ENCODE measurements at places on chromosomes 3 and 15.

DNA sequence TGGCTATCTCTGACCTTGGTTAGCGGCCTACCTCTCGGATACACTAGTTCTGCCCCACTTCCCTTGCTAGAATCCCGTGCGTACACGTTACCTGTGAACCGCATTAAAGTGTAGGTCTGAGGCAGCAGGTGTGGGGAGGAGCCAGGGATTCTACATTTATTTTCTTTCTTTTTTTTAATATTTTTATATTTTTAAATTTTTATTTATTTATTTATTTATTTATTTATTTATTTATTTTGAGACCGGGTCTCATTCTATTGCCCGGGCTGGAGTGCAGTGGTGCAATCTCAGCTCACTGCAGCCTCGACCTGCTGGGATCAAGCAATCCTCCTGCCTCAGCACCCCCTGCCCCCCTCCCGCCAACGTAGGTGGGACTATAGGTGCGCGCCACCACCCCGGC lies 60.9 kb upstream of the NR2E3 start:
- DNase-seq: no peak

DNA sequence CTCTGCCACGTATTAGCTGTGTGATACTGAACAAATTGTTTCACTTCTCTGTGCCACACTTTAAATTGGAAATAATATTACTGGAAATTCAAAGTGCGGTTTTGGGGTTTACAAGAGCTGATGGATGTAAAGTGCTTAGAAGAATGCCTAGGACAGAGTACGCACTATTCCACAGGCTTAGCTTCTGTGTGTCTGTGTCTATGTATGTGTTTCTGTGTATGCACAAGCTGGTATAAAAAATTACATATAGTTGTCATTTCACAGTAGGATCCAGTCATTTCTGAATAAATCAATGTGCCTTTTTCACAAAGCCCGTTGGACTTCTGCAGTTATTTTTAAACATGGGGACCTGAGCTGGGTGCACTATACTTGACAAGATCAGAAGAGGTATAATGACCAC lies 370.4 kb downstream of the TUSC7 start:
- no peak for DNase-seq

DNA sequence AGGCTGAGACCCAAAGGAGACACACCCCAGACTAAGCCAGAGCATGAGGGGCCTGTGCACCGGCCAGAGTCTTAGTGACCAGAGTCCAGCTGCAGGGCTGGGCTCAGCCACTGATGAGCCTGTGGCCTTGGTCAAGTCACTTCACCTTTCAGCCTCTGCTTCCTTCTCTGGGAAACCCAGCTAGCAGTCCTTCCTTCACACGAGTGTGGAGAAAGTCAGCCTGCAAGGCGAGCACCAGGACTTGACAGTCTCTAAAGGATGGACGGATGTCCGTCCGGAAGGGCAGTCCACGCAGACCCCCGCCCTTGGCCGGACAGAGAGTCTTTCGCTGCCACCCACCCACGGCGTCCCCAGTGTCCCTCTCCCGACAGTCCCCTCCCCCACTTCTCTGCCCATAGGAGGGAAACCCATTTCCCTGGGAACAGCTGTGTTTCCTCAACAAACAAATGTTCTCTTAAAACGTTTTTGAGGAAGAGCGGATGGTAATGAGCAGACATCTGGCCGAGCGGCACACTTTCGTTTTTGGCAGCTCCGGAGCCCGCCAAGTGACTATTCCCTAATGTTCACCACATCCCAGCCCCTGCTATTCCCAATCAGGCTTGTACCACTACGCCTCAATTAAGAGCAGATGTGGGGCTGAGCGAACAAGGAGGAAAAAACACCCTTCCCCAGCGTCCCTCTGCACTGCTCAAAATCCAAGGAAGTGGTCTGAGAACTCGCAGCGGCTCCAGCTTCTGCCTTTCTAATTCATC lies 129.1 kb upstream of the SMAD3 start:
- DNase-seq: no peak

GRCh38 chr3:152858170-152858800 lies 23.4 kb downstream of the P2RY1 start:
- no peak for DNase-seq

GRCh38 chr3:110881069-110881468 lies 190.5 kb upstream of the NECTIN3 start:
- peak; percentile 0 for DNase-seq

DNA sequence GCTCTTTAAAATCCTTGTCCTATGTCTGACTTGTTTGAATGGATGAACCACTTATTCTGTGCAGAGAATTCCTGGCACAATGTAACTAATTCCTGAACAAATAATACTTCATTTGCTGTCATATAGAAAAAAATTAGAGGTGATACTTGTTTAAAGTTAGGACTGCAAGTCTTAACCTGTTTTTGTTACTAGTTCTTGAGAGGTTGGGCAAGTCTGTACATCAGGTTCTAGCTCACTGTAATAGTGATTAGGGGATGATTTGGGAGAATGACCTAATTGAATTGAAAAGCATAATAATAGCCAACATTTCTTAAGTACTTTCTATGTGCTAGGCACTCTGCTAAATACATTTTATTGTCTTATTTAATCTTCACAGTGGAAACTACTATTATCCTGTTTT lies 49.3 kb downstream of the GMPS start:
- no peak for DNase-seq

DNA sequence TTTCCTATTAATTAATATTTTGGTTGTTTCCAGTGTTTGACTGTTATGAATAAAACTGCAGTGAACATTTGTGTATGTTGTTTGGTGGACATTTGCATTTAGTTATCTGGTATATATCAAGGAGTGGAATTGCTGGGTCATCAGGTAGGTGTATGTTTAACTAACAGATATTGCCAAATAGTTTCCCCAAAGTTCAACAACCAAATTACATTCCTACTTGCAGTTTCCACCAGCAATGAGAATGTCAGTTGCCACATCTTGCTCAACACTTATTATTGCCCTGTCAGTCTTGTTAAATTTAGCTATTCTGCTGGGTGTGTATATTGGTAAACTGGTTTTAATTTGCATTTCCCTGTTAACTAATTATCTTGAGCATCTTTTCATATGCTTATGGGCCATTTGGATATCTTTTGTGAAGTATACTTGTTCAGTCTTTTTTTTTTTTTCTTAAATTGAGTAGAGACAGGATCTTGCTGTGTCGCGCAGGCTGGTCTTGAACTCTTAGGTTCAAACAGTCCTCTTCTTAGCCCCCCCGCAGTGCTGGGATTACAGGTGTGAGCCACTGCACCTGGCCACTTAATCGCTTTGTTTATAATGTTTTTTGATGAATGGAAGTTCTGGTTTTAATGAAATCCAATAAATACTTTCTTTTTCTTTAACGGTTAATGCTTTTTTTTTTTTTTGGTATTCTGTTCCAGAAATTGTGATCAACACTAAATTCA lies 7.9 kb downstream of the FEM1B start:
- no peak for DNase-seq

GRCh38 chr15:90838139-90838538 lies 30.2 kb upstream of the FURIN start:
- peak; percentile 88 for DNase-seq

DNA sequence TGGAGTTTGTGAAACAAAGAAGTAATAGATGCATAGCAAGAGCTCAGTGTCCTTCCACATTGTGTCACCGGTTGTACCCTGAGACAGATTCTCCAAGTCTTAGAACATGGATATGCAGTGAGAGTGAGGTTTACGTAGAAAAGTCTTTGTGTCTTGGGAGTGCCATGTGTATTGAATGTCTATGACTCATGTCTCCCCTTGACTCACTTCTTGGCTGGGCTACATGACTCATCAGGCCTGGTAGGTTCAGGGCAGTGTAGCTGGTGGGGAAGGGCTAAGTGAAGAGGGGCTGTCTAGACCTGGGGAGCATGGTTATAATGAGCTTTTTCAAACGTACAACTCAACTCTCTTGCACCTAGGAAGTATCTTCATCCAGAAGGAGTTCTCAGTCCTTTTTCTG lies 167.4 kb downstream of the GAP43 start:
- DNase-seq: peak; percentile 67

- DNase-seq: no peak
Measured at GRCh38 chr15:81608309-81608829, 234.4 kb upstream of the TMC3 start.

GRCh38 chr3:165254812-165255211 lies 58.6 kb upstream of the SLITRK3 start:
- no peak for DNase-seq

DNA sequence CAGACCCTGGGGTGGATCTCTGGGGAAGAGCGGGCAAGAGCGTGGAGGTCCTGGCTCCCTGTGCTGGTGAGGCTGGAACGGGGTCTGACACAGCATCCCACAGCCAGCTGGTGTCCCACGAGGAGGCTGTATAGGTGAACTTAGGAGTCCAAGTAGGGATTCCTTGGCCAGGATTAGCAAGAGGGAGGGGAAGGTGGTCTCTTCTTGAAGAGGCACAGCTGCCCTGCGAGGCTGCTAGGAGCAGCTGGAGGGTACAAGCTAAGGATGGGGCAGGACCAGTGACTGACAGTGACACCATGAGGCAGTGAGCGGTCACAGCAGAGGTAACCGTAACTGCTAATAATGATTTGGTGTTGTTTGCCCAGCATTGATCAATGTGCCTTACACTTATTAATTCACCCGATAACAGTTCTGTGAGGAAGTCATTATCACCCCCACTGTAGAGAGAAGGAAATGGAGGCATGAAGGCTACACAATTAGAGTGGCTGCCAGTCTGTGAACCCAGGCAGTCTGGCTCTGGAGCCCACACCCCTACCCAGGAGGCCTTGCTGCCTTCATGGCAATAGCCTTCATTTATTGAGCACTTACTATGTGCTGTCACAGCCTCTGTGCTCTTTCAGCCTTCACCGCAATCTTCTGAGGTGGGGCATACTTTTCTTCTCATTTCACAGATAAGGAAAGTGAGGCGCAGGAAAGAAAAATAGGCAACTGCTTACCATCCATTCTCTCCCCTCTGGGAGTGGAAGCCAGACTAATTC lies 59.4 kb downstream of the TMEM44 start:
- DNase-seq: peak; percentile 30

GRCh38 chr3:39469258-39469657 lies 1.8 kb downstream of the MOBP start:
- DNase-seq: no peak

DNA sequence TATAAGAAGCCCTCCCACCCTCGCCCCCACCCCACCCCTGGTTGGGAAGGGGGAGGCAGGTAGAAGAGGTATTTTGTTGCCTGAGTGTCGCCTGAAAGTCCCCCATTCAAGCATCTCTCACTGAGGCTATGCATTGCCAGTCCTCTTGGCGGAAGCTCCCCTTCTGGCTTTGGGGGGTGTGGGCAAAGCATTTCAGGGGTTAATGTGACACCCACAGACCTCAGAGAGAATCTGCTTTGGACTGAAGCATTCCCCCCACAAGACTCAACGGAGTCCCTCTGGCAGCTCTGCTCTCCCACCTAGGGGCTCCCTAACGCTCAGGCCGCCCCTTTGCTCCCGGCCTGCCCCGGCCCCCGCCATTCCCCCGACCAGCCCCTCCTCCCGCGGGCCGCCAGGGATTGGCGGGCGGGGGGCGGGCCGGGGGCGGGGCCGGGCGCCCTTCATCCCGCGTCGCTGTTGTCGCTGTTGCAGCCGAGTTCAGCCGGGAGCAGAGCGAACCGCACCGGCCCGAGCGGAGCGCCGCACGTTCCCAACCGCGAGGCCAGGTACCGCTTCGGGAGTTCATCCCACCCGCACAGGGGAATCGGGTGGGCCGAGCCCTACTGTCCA lies at the start of gene SLC38A3:
TSS of gene SLC38A3 (plus strand) at position 468 of the 609 bp plus-strand sequence. CDS start 8,929 bp downstream, outside the sequence.
- peak; percentile 23 for DNase-seq

DNA sequence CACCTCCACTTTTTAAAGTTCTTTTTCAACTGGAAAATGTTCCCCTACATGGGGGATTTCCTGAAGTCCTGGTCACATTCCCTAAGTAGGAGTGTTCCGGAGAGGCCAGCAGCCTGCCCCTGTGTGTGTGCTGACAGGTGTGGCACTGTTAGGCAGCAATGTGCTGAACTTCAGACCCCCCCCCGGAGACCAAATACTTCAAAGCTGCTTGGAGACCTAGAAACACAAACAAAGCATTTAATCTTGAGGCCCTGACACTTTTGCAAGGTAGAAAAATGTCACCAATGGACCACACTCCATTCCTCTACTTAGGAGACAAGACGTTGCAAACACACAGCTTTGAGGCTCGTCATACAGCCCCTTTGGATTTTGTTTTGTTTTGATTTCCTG lies 259.6 kb upstream of the CTNNB1 start:
- DNase-seq: no peak

- no peak for DNase-seq
Measured at GRCh38 chr3:101325393-101326134, 5.2 kb upstream of the IMPG2 start.

GRCh38 chr3:174862101-174862500 lies 3.0 kb downstream of the NAALADL2 start:
- DNase-seq: no peak

- DNase-seq: no peak
Measured at GRCh38 chr3:173336261-173336660, 61.3 kb upstream of the NLGN1 start.

GRCh38 chr15:38576837-38577236 lies 12.2 kb upstream of the RASGRP1 start:
- no peak for DNase-seq

DNA sequence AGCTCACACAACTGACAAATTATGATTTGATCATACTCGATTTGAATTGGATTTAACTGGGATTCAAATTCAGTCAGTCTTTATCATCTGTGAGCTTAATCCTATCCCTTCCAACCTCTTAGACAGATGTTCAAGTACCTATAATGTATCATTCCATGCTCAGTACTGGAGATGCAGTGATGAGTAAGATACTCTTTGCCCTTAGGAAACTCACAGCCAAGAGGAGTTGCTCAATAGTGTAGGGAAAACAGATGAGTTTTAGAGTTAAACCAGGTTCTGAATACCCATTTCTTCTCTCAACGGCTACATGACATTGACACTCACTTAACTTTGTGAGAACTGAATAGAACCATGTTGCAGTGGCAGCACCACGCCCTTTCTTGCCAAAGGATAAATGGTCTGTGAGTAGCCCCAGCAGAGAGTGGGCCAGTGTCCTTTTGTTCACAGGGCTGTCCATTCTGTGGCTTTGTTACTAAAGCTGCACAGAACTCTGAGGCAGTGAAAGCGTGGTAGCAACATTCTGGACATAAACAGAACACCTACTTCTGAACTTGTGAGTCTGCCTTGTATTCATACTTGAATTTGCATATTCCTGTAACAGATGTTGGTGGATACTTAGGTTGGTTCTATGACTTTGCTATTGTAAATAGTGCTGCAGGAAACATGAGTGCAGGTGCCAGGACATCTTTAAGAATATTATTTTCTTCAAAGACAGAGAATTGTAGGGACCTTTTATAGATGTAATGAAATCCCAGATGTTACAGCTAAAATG lies 91.6 kb downstream of the RASA2 start:
- DNase-seq: no peak

DNA sequence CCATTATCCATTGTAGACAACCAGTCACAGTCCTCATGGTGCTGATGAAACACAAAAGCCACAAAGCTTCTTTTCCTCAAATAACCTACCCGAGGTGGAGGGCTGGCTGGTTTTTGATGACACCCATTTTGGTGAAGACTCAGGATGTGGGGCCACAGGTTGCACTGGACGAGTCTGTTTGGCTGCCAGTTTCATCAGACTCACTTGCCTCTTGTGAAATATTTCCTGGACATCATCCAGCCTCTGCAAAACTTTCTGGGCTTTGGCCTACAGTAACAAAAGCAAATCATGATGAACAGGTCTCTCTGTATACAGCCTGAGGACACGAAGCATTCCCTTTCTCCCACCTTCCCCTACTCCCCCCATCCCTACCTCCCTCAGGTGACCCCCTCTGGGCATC lies 42.2 kb downstream of the B3GNT5 start:
- DNase-seq: no peak

- no peak for DNase-seq
Measured at GRCh38 chr15:73296609-73297353, 72.0 kb downstream of the HCN4 start.

- no peak for DNase-seq
Measured at GRCh38 chr3:107367353-107367752, 9.9 kb upstream of the CCDC54 start.

- no peak for DNase-seq
Measured at GRCh38 chr3:109050591-109051167, 67.3 kb downstream of the MORC1 start.

All from activated naive CD8-positive, alpha-beta T cell treated with anti-CD3 and anti-CD28 coated beads for 36 hours (primary cell).